Dermis microvascular lymphatic vessel endothelial cell (primary cell): ENCODE measurements at places on chromosomes 4 and X.

- DNase-seq = no peak
Measured at GRCh38 chr4:176191974-176192373, 3.4 kb downstream of the SPATA4 start.

- DNase-seq = no peak
Measured at GRCh38 chrX:3520982-3521381, 174.5 kb upstream of the MXRA5 start.

GRCh38 chr4:38920677-38921076, 53.1 kb downstream of the FAM114A1 start:
- DNase-seq = no peak

GRCh38 chr4:138407329-138407728, 165.2 kb upstream of the SLC7A11 start:
- no peak for DNase-seq

DNA sequence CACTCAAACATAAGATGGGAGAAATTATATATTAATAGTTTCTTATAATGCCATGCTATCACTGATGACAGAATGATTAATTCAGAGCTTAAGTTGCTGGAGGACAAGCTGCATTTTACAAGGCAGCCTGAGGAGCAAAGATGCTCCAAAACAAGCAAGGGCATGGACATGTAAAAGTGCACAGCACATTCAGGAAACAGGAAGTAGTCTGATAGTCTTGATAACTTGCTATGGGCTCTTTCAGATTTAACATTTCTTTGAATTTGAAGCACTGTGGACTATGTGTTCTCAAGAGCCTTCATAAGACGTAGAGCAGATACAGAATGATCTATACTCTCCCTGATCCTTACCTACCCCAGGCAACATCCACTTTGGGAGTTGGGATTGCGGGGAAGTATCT, 50.0 kb downstream of the AMMECR1 start:
- DNase-seq = peak; percentile 28
